Activated naive CD4-positive, alpha-beta T cell (primary cell): ENCODE measurements at places on chromosomes 16 and 17.

GRCh38 chr17:77453613-77454241 is 313.0 kb downstream of the SEC14L1 start:
- DNase-seq: no peak

- no peak for DNase-seq
Observed at GRCh38 chr17:5672141-5672540, 87.8 kb upstream of the NLRP1 start.

- DNase-seq: no peak
Observed at GRCh38 chr17:36183001-36183971, 6.8 kb upstream of the TBC1D3B start.

DNA sequence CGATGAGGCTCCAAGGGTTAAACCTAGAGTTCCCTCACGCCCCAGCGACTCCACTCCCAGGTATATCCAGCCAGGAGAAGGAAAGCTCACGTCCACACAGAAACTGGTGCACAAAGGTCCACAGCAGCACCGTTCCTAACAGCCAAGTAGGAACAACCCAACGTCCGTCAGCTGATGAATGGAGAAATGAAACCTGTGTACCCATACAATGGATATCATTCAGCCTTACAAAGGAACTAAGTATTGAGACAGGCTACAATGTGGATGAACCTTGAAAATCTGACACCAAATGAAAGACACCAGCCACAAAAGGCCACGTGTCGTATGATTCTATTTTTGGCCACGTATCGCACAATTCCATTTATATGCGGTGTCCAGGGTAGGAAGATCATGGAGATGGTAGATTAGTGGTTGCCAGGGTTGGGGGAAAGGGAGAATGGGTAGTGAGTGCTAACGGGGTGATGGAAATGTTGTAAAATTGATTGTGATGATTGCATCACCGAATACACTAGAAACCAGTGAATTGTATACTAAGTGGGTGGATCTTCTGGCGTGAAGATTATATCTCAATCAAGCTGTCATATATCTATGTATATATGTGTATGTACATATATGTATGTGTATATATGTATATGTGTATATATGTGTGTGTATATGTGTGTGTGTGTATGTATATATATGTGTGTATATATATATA is 30.1 kb downstream of the NLRC3 start:
- DNase-seq: no peak

DNA sequence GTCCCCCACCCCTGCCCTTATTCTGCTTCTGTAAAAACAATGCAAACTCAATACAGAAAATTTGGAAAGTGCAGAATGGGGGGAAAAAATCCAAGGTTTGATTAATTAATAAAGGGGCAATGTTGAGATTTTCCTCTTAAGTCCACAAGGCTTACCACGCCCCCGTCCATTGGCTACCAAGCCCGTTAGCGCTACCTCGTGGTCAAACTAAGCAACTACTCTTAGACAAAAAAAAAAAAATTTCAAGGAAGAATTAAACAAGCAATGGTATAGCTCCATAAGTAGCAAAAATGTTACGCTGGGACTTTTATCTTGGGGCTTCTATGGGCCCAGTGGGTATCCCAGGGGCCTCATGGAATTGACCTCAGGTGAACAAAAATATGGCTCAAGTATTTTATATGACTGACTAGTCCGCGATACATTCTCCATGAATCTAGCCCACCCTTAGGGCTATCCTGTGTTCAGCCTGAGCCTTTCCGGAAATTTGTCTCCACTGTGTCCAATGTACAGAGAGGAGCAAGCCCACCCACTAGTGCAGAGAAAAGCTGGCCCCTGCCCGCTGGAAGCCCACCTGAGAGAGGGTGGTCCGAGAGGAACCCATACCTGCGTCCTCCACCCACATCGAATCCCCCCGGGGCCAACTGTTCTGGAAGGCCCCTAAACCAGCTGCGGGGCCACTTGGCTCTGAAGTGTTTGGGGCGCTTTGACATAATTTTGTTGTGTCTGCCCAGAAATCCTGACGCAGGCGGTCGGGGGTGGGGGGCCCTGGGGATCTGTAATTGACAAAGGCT is 19.1 kb upstream of the TEX2 start:
- DNase-seq: no peak

GRCh38 chr17:74252211-74252610 is 21.8 kb upstream of the DNAI2 start:
- no peak for DNase-seq

- no peak for DNase-seq
Observed at GRCh38 chr16:1206326-1206725, 18.7 kb downstream of the TPSG1 start.

DNA sequence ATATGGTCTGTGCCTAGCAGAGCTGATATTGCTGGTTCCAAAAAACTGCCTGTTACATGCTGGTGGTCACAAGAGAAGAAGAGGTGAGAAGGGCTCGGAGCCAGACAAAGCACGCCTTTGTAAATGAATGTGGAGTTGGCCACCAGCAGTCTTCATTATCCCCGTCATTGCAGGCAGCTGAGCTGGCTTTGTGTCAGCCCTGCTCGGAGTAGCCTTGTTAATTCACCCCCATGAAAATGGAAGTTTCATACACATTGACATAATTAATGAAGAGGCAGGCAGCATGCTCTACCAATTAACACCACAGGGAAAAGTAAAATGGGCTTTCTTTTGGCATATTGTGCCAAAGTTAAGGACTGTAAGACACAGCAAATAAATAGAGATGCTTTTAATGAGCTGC is 113.7 kb upstream of the RBFOX1 start:
- DNase-seq: no peak

GRCh38 chr16:337975-338575 is 14.4 kb downstream of the AXIN1 start:
- no peak for DNase-seq

DNA sequence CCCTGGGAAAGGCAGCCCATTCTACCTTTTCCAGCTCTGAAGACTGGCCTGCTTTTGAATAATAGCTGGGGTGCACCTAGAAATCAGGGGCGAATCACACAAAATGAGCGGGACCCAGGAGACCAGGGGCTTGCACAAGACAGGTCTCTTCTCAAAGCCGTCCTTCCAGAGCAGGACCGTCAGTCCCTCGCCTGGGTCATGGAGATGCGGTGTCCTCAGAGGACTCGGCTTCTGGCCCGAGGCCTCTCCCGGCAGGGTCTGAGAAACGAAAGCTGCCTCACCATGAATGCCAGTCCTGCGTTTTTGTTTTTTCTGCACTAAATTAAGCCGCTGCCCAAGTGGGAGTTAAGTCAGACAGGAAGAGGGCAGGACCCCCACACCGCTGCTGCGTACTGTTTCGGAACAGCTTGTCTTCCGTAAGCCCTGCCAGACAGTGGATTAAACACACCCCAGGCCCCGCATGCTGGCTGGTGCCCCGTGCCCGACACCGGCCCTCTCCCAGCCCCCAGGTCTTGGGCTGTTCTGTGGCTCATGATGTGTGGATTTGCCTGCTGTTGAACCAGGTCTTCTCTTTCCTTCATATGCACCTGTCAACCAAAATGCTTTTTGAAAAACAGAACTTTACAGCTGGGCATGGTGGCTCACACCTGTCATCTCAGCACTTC is 142.1 kb upstream of the RPH3AL start:
- no peak for DNase-seq

GRCh38 chr16:56246051-56246817 is 54.9 kb downstream of the GNAO1 start:
- DNase-seq: no peak

DNA sequence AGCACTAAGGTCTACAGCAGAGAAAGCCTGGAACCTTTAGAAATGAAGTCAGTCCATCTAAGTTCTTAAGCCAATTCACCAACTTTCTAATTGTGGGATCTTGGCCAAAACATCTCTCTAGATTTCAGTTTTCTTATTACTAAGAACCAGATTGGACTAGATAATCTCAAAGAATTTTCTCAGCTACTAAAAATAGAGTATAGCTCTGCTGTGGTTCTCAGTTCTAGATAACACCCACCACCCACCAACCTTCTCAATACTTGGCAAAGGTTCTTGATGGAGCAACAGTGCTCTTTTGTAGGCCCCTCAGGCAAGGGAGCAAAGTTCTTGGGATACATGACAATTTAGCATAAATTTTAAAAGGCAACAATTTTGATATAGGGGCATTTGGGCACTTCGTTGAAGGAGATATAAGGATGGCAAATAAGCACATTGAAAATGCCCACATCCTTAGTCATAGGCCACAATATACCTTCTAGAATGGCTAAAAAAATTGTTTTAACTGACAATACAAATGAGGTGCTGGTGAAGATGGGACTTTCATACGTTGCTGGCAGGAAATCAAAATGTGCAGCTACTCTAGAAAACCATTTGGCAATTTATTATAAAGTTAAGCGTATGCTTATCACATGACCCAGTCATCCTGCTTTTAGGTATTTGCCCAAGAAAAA is 74.4 kb upstream of the TMEM132E start:
- DNase-seq: no peak

DNA sequence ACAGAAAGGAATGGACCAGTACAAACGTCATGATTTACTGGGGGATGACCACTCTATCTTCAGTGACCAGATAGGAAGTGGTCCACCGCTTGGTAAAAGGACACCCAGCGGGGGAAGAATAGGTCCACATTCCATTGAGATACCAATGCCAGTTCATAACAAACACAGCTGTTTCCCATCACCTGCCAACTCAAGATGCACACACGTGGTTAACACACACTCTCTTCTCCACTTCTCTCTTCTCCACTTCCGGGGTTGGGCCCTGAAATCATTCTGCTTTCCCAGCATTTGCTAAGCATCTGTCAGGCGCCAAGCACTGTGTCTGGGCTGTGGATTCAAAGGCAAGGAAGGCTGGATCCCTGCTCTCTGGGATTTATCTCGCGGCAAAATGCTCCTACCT is 175.5 kb downstream of the SLC39A11 start:
- DNase-seq: no peak
